ENCODE measurements at places on chromosomes 3 and 15. TPM values are rescaled to one million over a fixed set of nuclear protein-coding genes. Genes with fewer than 3 reads are reported as not detected.

- no peak for DNase-seq
- no peaks in the 10 kb centered on the region for H3K4me1 ChIP-seq
- H3K27ac ChIP-seq: no peak overlapping the region
- no peaks in the 10 kb centered on the region for H3K36me3 ChIP-seq
- no peak overlapping the region for H3K4me3 ChIP-seq
These were observed 84.5 kb downstream of the ATP2B2 start for GRCh38 chr3:10420745-10421475.

FGF7 gene
- total RNA-seq: 11.5 TPM

NME9 gene
- 3.2 TPM for total RNA-seq

GRCh38 chr3:32947789-32948238 is 3.6 kb upstream of the CCR4 start:
- peak; percentile 59 for DNase-seq
- no peak overlapping the region for H3K27ac ChIP-seq
- no peak overlapping the region for H3K4me3 ChIP-seq
- no peaks in the 10 kb centered on the region for H3K36me3 ChIP-seq

DNA sequence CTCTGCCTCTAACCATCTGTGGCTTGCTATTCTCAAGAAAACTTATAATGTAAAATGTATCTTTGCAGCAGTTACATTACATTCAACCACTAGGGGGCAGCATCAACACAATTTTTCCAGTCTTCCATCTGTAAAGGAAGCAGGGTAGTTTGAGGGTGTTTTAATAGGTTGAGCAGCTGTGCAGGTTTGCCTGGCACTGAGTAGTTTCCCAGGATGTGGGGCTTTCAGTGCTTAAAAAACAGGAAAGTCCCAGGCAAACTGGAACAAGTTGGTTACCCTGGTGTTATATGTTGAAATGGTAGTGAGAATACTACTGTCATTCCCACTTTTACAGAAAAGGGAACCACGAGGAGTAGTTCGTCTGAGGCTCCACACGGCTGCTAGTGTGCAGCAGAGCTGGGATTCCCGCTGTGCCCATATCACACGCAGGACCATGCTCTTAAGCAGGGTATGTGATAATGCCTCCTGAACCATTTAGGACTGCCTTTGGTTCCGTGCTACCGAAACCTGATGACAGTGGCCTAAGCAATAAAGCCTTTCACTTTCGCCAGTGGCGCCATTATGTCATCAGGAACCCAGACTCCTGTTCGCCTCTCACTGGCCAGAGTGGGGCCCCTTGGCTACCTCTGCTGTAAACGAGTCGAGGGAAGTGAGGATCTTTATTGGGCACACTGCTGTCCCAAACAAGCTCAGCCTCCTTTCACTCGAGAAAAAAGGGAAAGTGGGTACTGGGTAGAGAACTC is 64.7 kb upstream of the ZBTB38 start:
- peak; percentile 72 for DNase-seq
- no peaks in the 10 kb centered on the region for H3K36me3 ChIP-seq
- no peak overlapping the region for H3K27ac ChIP-seq
- no peak overlapping the region for H3K4me3 ChIP-seq

GRCh38 chr3:46946856-46947545 is 29.5 kb downstream of the CCDC12 start:
- peak overlapping the region; percentile 33 for H3K27ac ChIP-seq
- H3K4me1 ChIP-seq: peaks cover 25% of the 10 kb centered on the region
- no peaks in the 10 kb centered on the region for H3K36me3 ChIP-seq
- DNase-seq: no peak
- H3K27me3 ChIP-seq: no peaks in the 10 kb centered on the region
- H3K4me3 ChIP-seq: no peak overlapping the region

SCAANT1 gene
- not detected for total RNA-seq

GRCh38 chr15:63436872-63437375 is 55.3 kb upstream of the CA12 start:
- H3K27ac ChIP-seq: peak overlapping the region; percentile 21
- no peak overlapping the region for H3K4me3 ChIP-seq
- no peaks in the 10 kb centered on the region for H3K27me3 ChIP-seq
- no peaks in the 10 kb centered on the region for H3K4me1 ChIP-seq
- H3K36me3 ChIP-seq: no peaks in the 10 kb centered on the region

AADACL2 gene
- 0.62 TPM for total RNA-seq

DNA sequence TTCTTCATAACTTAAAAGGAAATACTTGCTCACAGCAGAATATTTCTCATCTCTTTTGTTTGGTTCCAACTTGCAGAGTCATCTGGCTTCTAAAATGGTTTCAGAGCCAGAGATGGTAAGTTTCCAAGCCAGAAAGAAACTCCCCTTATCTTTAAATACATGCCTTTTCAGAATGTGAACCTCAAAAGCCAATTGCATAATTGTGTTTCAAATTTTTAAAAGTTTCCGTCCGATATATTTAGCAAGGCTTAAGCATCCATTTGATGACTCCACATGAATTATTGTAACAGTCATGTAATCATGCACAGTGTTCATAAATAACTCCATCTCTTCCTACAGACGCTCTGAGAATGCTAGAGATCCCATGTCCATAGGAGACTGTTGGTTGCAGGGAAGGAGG is 40.6 kb upstream of the C3orf80 start:
- no peak overlapping the region for H3K27ac ChIP-seq
- no peaks in the 10 kb centered on the region for H3K36me3 ChIP-seq
- no peak overlapping the region for H3K4me3 ChIP-seq
- peaks cover 9% of the 10 kb centered on the region for H3K4me1 ChIP-seq

GRCh38 chr3:100603469-100603868 is 5.9 kb upstream of the ADGRG7 start:
- no peak overlapping the region for H3K4me3 ChIP-seq
- no peaks in the 10 kb centered on the region for H3K36me3 ChIP-seq
- H3K4me1 ChIP-seq: no peaks in the 10 kb centered on the region
- no peak overlapping the region for H3K27ac ChIP-seq
